NCI-H2029 (cell line): ENCODE measurements at places on chromosomes 5 and 9.

- no peak for DNase-seq
These were observed 33.0 kb downstream of the ERGIC1 start for GRCh38 chr5:172866802-172867748.

DNA sequence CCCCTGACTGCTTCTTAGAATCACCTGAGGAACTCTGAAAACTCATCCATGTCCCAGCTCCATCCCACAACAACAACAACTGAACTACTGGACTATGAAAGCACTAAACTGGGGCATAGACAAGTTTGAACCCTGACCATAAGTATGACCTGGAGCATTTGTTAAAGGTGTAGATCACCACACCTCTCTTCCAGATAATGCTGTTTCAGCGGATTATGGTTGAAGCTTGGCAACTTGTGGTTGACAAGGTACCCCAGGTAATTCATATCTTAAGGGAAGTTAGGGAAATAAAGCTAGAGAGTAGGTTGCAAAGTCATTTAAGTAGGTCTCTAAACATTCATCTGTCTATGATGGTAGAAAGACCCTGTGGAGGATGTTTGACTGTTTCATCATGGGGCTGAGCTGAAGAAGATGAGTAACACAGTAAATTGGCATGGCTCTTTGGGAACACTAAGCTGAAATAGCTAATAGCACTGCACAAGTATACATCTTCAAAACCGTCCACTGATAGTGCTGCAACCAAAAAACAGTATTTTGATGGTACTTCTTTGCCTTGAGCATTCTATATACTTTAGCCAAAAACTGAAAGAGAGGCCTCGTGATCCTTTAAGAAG lies 80.2 kb downstream of the TMEM174 start:
- DNase-seq: no peak

- no peak for DNase-seq
These were observed 275.2 kb upstream of the IRX1 start for GRCh38 chr5:3320317-3320875.

GRCh38 chr9:33135470-33135958 lies 31.6 kb downstream of the B4GALT1 start:
- DNase-seq: no peak

- no peak for DNase-seq
These were observed 125.5 kb upstream of the IFNE start for GRCh38 chr9:21607576-21607975.

DNA sequence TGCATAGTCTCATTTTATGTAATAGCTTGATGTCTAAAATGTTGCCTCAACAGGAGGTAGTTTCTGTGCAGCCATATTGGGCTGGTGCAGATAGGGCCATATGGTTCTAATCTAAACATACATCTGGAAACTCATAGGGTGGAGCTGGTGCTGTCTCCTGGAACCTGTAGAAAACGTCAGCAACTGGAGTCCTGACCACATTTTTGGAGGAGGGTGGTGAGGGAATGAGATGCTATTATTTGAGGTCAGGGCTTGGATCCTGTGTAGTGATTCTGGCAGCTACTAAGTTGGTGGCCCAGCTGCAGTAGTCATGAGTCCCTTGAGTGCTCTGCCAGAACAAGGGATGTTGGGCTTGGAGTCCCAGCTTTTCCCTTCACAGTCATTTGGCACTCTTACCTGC lies 14.1 kb downstream of the MAN2A1 start:
- DNase-seq: no peak

DNA sequence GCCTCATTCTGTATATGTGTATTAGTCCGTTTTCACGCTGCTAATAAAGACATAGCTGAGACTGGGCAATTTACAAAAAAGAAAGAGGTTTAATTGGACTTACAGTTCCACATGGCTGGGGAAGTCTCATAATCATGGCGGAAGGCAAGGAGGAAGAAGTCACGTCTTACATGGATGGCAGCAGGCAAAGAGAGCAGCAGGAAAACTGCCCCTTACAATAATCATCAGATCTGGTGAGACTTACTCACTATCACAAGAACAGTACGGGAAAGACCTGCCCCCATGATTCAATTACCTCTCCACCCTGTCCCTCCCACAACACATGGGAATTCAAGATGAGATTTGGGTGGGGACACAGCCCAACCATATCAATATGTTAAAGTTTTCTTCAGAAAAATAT lies 49.8 kb upstream of the GPBP1 start:
- DNase-seq: no peak

GRCh38 chr5:131644822-131645221 lies 9.8 kb upstream of the RAPGEF6 start:
- DNase-seq: no peak

DNA sequence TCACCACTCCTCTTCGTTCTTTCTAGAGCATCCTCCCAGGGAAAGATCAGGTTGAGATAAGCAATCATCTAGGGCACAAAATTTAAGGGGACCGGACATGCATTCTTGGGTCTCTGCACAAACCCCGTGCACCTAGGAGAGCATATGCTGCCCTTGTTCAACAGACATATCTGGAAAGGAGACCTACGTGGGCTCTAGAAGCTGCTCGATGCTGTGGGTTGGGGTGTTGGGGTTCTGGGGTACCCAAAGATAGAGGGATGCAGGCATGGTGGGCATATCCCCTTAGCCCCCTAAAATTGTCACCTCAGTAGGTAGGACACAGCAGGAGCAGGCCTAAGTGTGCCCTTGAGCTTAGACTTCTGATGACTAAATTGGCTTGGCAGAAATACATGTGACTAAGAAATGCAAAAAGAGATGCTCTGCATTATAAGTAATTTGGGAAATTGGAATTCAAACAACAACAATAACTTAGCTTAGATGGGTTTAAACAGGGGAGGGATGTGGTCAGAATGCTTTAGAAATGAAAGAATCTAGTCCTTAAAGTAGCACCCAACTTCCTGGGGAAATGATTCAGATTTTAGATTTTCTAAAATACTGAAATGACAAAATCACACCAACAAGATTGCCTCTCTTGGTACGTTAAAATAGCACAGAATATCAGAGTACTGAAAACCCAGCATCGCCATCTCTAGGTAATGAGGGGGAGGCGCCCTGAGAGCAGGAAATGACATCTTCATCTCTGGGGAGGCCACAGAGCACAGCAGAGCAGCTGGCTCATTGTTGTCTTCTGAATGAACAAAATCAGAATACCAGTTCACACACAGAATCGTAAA lies 172.3 kb downstream of the GNA14 start:
- peak; percentile 70 for DNase-seq

DNA sequence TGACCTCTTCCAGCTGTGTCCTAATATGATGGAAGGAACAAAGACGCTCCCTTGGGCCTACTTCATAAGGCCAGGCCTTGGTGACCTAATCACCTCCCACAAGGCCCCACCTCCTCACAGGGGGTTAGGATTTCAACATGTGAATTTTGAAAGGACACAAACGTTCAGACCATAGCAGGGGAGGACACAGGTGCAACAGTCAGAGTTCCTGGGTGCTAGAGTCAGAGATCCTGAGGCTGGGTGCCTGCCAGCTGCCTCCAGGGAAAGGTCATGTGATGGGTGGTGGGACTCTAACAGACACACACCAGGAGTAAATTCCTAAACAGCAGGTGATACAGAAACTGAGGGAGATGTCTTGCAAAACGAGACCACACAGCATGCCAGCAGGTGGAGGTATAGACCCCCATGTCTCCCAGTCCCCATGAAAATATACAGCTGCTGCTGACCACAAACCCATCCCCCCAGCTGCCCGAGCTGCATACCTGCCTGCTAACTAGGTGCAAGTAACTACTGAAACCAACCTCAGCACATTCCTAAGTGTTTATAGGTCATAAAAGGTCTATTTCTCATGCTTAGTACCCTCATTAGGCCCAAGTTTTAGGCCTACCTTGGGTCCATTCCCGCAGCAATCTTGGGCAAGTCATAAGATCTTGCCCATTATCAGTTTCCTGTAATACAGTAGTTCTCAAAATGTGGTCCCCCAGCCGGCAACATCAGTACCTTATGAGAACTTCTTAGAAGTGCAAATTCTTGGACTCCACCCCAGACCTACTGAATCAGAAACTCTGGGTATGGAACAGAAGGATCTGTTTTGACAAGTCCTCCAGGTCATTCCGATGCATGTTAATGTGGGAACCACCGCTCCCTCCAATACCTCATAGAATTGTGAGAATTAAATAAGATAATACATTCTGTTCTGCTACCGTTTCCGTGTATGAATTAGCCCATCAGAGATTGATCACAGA lies 245.3 kb downstream of the ENC1 start:
- DNase-seq: no peak
